Suprapubic skin (tissue), 4 donors: ENCODE measurements at places on chromosomes 7 and 10. TPM values are rescaled to one million over a fixed set of nuclear protein-coding genes. Genes with fewer than 3 reads are reported as not detected.

- H3K36me3 ChIP-seq = no peaks in the 10 kb centered on the region
- no peaks in the 10 kb centered on the region for H3K27me3 ChIP-seq
- no peak overlapping the region for H3K4me3 ChIP-seq
- no peak for DNase-seq
- H3K4me1 ChIP-seq = no peaks in the 10 kb centered on the region
- no peak overlapping the region for H3K27ac ChIP-seq
Observed at GRCh38 chr7:34845666-34846361, 187.8 kb downstream of the NPSR1 start.

DNA sequence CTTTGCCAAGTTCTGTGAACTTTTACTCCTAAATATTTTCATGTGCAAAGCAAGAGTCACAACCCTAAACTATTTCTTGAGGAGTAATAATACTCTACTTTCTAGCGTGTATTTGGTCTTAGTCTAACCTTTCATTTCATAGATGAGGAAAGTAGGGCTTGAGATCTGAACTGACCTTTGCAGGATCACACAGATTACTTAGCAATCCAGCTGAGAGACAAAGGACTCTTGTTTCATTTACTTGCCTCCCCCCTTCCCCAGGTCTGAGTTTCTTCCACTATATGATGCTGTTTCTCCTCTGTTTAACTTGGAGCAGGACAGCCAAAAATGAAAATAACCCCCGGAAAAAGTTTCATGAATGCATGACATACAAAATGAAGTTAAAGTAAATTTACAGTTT, 75.3 kb upstream of the PTN start:
- H3K4me1 ChIP-seq = no peaks in the 10 kb centered on the region
- DNase-seq = no peak
- H3K27ac ChIP-seq = no peak overlapping the region
- H3K27me3 ChIP-seq = no peaks in the 10 kb centered on the region
- H3K36me3 ChIP-seq = no peaks in the 10 kb centered on the region
- no peak overlapping the region for H3K4me3 ChIP-seq

- DNase-seq = no peak
- H3K4me1 ChIP-seq = no peaks in the 10 kb centered on the region
- no peak overlapping the region for H3K4me3 ChIP-seq
- H3K27me3 ChIP-seq = peaks cover 2% of the 10 kb centered on the region
- H3K27ac ChIP-seq = no peak overlapping the region
Observed at GRCh38 chr7:4856336-4857057, 5.3 kb downstream of the PAPOLB start.

- H3K27me3 ChIP-seq = peaks cover 4% of the 10 kb centered on the region
- no peaks in the 10 kb centered on the region for H3K4me1 ChIP-seq
- H3K27ac ChIP-seq = no peak overlapping the region
- no peaks in the 10 kb centered on the region for H3K36me3 ChIP-seq
- DNase-seq = no peak
Observed at GRCh38 chr10:110176141-110177030, 31.0 kb upstream of the MXI1 start.

DNA sequence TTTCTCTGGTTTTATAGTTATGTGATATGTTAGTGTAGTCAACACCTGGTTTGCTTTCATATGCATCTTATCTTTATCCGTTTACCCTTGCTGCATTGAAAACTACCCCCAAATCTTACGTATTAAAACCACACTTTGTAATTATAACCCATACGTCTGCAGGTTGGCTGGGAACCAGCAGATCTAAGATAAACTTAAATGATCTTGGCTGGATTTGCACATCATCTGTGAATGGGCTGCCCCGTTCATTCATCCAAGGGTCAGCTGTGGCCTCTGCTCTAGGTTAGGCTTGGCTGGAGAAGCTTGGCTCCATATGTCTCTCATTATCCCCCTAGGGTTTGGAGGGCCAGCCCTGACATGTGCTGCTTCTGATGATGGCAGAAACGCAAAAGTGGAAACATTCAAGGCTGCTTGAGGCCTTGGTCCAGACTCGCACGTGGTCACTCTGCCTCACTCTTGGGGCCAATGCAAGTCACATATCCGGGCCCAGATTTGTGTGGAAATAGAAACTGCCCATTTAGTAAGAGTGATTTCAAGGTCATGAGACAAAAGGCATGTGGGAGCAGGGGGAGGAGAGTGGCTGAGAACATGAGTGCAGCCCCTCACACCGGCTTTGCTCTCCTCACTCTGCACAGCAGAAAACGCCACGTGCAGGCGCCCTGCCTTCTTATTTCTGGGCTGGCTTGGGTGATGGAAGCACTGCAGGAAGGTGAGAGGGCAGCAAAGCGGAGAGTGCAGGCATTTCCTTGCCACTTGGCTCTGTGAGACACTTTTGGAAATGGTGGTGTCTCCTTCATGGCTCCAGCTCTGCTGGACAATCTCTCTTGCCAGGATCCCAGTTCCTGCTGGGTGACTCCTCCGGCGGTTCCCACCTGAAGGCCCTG, 553.8 kb downstream of the GLRX3 start:
- no peak overlapping the region for H3K4me3 ChIP-seq
- H3K27ac ChIP-seq = no peak overlapping the region
- no peak for DNase-seq

GRCh38 chr7:153401795-153402720, 642.5 kb downstream of the ACTR3B start:
- no peaks in the 10 kb centered on the region for H3K4me1 ChIP-seq
- no peak overlapping the region for H3K4me3 ChIP-seq
- no peak for DNase-seq
- H3K27me3 ChIP-seq = no peaks in the 10 kb centered on the region
- H3K27ac ChIP-seq = no peak overlapping the region

DNA sequence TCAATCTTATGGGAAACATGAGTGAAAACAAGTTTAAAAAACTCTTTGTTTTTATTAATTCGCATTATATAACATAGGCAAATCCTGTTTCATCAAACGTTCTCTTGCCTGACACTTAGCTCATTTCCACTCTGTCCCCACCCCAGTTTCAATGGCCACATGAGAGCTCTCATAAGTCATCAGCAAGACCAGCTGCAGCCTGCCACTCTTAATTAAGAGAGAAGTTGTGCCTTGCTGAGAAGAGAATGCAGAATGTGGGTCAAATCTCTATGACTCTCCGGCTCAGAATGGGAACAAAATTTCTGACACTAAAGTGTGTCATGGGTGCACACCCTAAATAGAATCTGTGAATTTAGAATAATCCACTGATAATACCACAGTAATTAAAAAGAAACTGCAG, 39.6 kb downstream of the ASAH2 start:
- no peaks in the 10 kb centered on the region for H3K4me1 ChIP-seq
- H3K4me3 ChIP-seq = no peak overlapping the region
- H3K27ac ChIP-seq = no peak overlapping the region
- DNase-seq = no peak

GRCh38 chr7:79837915-79838314, 296.7 kb upstream of the GNAI1 start:
- no peaks in the 10 kb centered on the region for H3K4me1 ChIP-seq
- no peak for DNase-seq
- H3K4me3 ChIP-seq = no peak overlapping the region
- no peaks in the 10 kb centered on the region for H3K36me3 ChIP-seq
- H3K27ac ChIP-seq = no peak overlapping the region
- H3K27me3 ChIP-seq = no peaks in the 10 kb centered on the region

GRCh38 chr10:44180321-44181168, 204.4 kb downstream of the CXCL12 start:
- no peak overlapping the region for H3K4me3 ChIP-seq
- no peaks in the 10 kb centered on the region for H3K27me3 ChIP-seq

GRCh38 chr7:44378744-44379143, 53.4 kb upstream of the CAMK2B start:
- no peak overlapping the region for H3K4me3 ChIP-seq
- H3K27me3 ChIP-seq = no peaks in the 10 kb centered on the region
- no peaks in the 10 kb centered on the region for H3K4me1 ChIP-seq
- DNase-seq = no peak

- no peak overlapping the region for H3K4me3 ChIP-seq
- H3K36me3 ChIP-seq = no peaks in the 10 kb centered on the region
- no peak overlapping the region for H3K27ac ChIP-seq
- H3K4me1 ChIP-seq = no peaks in the 10 kb centered on the region
- DNase-seq = no peak
Observed at GRCh38 chr7:82705517-82706260, 262.1 kb upstream of the CACNA2D1 start.

- H3K27ac ChIP-seq = no peak overlapping the region
- H3K4me1 ChIP-seq = no peaks in the 10 kb centered on the region
- H3K4me3 ChIP-seq = no peak overlapping the region
- H3K27me3 ChIP-seq = no peaks in the 10 kb centered on the region
- no peak for DNase-seq
Observed at GRCh38 chr7:91973639-91974038, 33.0 kb downstream of the AKAP9 start.

GRCh38 chr10:93903051-93903450, 9.3 kb downstream of the SLC35G1 start:
- no peaks in the 10 kb centered on the region for H3K27me3 ChIP-seq
- H3K4me1 ChIP-seq = no peaks in the 10 kb centered on the region
- peaks cover 3% of the 10 kb centered on the region for H3K36me3 ChIP-seq
- no peak overlapping the region for H3K27ac ChIP-seq
- DNase-seq = no peak

DNA sequence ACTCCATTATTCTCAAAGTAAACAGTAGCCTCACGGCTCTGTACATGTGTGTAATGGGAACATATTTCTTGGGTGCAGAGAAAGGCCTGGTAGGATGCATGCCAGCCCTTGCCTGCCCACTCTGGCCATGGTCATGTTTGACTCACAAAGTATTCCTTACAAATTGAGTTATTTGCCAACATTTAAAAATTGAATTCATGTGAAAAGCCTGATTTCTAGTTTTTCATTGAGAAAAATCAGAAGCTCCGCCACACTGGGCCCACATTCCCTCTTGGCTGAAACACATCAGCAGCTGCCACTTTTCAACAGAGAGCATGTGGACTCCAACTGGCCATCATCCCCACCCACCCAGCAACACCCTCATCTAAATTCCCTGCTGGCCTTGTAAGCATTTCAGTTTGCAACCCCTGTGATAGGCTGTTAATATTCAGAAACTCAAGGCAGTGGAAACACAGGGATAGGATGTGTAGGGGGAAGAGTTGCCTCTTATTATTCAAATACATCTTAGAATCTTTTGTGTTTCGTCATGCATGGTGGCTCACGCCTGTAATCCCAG, 40.9 kb downstream of the CDH23 start:
- H3K36me3 ChIP-seq = no peaks in the 10 kb centered on the region
- H3K27ac ChIP-seq = no peak overlapping the region
- no peaks in the 10 kb centered on the region for H3K27me3 ChIP-seq
- no peak overlapping the region for H3K4me3 ChIP-seq

GRCh38 chr7:157528785-157529341, 192.1 kb downstream of the DNAJB6 start:
- H3K4me1 ChIP-seq = no peaks in the 10 kb centered on the region
- no peaks in the 10 kb centered on the region for H3K36me3 ChIP-seq
- peak; percentile 72 for DNase-seq
- H3K27ac ChIP-seq = no peak overlapping the region
- H3K4me3 ChIP-seq = no peak overlapping the region

DNA sequence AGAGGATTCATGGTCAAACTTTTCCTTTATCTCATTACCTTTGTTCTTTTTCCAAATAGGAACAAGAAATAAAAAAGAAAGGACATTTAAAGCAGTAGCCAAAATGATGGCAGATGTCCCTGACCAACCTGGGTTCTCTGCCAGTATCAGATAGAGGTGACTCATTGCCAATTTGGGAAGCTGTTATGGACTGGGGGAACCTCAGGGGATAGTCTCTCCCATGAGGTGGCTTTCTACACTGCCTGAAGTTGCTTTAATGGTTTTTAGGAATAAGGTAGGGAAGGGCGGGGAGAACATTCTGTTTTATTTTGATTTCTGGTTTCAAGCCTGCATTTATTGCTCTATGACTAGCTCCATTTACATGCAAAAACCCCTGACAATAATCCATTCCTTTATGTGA, 457.9 kb upstream of the TPK1 start:
- no peaks in the 10 kb centered on the region for H3K4me1 ChIP-seq
- DNase-seq = no peak
- H3K36me3 ChIP-seq = no peaks in the 10 kb centered on the region
- H3K4me3 ChIP-seq = no peak overlapping the region
- H3K27me3 ChIP-seq = no peaks in the 10 kb centered on the region

DNA sequence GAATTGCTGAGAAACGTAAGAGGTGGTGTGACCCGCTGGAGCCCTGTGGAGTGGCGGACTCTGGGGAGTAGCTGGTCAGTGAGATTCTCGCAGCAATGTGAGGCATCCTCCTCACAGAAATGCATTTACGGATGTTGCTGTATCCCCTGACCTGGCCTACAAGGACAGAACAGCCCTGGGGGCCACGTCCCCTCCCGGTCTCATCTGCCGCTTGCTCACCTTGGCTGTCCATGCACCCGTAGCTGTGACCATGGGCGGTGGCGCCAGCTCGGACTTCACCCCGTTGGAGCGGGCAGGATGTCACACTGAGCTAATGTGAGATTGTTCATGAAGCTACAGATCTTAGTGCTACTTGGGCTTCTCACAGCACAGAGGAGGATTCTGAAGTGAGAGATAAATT, 193.8 kb downstream of the EBF3 start:
- H3K4me1 ChIP-seq = no peaks in the 10 kb centered on the region
- peak; percentile 54 for DNase-seq
- H3K27me3 ChIP-seq = no peaks in the 10 kb centered on the region

DNA sequence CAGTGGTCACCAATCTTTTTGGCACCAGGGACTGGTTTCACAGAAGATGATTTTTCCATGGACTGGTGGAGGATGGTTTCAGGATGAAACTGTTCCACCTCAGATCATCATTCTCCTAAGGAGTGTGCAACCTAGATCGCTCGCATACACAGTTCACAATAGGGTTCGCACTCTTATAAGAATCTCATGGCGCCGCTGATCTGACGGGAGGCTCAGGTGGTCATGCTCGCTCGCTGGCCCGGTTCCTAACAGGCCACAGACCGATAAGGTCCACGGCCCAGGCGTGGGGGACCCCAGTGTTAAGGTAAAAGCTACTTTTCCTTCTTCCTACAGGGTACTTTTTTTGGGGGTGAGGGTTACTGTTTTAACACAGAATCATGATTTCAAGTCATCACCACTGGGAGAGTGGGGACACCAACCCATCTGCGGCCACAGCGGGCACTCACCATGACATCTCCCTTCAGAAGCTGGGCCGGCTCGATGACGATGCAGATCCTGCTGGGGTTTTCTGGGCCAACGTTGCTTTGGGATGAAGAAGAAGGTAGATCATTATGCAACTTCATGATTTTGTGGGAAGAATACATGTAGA, 170.5 kb downstream of the TNS3 start:
- H3K4me1 ChIP-seq = peaks cover 29% of the 10 kb centered on the region
- peaks cover 21% of the 10 kb centered on the region for H3K36me3 ChIP-seq
- H3K27ac ChIP-seq = no peak overlapping the region
- H3K4me3 ChIP-seq = no peak overlapping the region

Gene IQCE
- 10.1 TPM for total RNA-seq

Gene LAMB1
- total RNA-seq = 216 TPM

Gene MSS51
- total RNA-seq = 2.3 TPM

Gene PARP12
- total RNA-seq = 22.7 TPM

Gene NPTX2
- 13.7 TPM for total RNA-seq

Gene URGCP
- 40.1 TPM for total RNA-seq

Gene UCN3
- total RNA-seq = not detected

Gene OPALIN
- total RNA-seq = not detected

Gene HOXA5
- 13.2 TPM for total RNA-seq

Gene CARD11
- total RNA-seq = 0.38 TPM
